ENCODE measurements at places on chromosomes 12 and 14. TPM values are rescaled to one million over a fixed set of nuclear protein-coding genes. Genes with fewer than 3 reads are reported as not detected.

GRCh38 chr12:113241191-113242025 is 20.1 kb downstream of the TPCN1 start:
- peak; percentile 38 for DNase-seq

The AKAP3 gene
- 2.1 TPM for polyA plus RNA-seq

GRCh38 chr12:107917912-107918800 is 143.7 kb downstream of the ASCL4 start:
- no peak for DNase-seq

The SERPINA1 gene
- polyA plus RNA-seq = 0.99 TPM

The TMEM52B gene
- polyA plus RNA-seq = not detected

The BATF gene
- 1.3 TPM for polyA plus RNA-seq

DNA sequence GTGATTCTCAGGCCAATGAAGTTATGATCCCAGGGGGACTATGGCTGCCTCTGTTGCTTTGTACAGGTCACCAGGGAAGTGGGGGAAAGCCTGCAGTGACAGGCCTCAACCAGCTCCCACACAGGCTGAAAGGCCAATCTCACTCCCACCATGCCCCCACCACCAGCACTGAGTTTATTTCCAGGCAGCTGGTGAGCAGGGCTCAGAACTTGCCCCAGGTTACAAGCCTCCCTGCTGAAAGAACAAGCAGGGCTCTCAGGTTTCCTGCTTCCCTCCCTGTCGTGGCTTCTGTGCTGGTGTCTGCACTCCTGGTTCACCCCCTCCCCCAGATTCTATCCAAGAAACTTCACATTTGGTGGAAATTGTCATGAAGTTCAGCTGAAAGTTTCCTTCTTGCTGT is 260.3 kb downstream of the CCDC59 start:
- DNase-seq = no peak

The KRT75 gene
- not detected for polyA plus RNA-seq

The BCAT1 gene
- polyA plus RNA-seq = 0.57 TPM

The NXPH4 gene
- polyA plus RNA-seq = 1.3 TPM

- no peak for DNase-seq
These were observed 927 bp downstream of the ABCB9 start for GRCh38 chr12:122965321-122965751.

The DPPA3 gene
- not detected for polyA plus RNA-seq

- no peak for DNase-seq
These were observed 29.7 kb downstream of the EML1 start for GRCh38 chr14:99822800-99823455.

GRCh38 chr14:91420686-91421085 is 3.1 kb upstream of the CCDC88C start:
- no peak for DNase-seq

All from heart left ventricle (tissue), 16 donors.